ENCODE measurements at places on chromosomes 7 and 10.

DNA sequence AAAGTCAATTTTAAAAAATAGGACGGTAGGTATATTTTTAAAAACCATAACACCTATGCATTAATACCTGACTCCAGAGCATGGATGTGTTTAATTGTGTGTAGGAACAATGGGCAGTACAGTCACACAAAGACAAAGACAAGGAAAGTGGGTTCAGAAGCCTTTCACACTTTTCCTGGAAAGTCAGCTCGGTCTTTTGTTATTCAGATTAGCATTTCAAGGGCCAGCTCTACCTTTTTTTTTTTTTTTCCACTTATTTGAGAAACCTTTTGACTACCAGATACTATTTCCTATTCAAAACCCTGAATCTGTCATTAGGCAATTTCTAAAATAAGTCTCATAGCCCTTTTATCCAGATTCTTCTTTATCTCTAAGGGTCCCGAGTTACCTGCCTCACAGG, 401.9 kb downstream of the PARD3 start:
- DNase-seq, result no peak

DNA sequence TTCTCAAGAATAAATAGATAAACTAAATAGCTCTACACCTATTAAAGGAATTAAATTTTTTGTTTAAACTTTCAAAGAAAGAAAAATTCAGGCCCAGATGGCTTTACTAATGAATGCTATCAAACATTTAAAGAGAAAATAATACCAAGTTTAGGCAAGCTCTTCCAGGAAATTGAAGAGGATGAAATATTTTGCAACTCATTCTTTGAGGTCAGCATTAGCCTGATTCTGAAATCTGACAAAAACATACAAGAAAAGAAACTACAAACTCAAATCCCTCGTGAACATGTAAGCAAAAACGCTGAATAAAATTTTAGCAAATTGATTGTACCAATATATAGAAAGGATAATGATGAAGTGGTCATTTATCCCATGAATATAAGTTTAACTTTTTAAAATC, 93.4 kb downstream of the RTKN2 start:
- no peak for DNase-seq

GRCh38 chr7:155893664-155894063, 81.4 kb upstream of the SHH start:
- DNase-seq, result no peak

GRCh38 chr10:70494966-70495365, 16.4 kb downstream of the PALD1 start:
- DNase-seq, result no peak

DNA sequence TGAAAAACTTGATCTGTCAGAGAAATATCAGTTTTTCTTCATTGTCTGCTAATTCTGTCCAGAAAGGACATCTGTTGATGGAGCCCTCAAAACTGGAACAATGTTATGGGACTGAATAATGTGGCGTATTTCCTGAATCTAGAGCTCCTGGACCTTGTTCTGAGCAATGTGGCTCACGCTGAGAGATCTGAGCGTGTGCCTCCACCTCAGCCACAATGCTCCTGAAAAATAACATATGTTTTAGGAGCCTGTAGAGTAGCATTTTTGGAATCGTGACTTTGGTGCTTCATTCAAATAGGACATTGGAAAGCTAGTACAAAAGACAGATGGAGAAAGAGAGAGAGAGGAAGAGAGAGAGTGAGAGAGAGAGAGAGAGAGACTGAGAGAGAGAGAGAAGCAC, 110.3 kb downstream of the BMPER start:
- DNase-seq, result no peak

GRCh38 chr10:123427165-123427786, 238.9 kb upstream of the GPR26 start:
- DNase-seq, result no peak

DNA sequence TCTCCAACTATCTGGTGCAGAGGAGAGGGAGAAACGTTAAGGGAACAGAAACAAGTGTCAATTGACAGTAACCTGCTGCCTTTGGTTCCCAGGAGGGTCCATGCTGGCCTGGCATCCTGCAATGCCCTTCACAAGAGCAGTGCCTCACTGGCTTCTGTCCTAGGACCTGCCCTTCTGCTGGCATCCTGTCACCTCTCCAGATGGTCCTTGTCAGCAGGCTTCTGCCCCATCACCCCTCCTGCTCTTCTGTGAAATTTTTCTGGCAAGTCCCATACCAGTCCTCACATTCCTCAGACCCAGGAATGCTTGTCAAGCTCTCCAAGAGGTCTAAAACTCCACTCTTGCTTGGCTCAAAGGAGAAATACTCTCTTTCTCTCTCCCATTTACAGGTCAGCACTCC, 34.2 kb downstream of the C10orf67 start:
- no peak for DNase-seq

- no peak for DNase-seq
Measured at GRCh38 chr7:438361-438760, 81.3 kb downstream of the PDGFA start.

DNA sequence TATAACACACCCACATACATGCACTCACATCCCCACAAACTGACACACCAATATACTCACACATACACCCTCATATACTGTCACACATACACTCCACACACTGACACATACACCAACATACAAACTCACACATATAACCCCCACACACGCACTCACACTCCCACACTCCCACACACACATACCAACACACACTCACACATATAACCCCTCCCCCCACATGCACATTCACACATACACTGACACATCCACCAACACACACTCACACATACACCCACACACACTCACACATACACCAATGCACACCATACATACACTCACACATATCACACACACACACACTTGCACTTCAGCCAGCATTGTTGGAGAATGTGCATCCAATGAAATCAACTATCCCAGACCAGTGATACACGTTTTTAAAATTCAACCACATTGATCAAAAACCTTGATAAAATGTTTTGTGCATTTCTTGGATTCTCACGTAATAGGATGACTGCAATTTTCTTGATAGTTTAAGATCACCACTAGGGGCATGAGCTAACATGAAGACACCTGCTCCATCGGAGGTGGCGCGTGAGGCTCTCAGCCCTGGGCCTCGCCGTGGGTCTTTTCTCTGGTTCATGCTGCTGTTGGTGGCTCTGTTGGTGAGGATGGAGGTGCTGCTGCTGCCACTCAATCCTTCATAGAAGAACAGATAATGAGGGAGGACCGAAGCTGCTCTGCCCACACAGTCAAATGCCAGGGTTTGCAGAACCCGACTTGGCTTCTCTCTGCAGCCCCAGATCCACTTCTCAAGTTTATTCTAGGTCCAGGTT, 32.1 kb upstream of the CHST15 start:
- no peak for DNase-seq

DNA sequence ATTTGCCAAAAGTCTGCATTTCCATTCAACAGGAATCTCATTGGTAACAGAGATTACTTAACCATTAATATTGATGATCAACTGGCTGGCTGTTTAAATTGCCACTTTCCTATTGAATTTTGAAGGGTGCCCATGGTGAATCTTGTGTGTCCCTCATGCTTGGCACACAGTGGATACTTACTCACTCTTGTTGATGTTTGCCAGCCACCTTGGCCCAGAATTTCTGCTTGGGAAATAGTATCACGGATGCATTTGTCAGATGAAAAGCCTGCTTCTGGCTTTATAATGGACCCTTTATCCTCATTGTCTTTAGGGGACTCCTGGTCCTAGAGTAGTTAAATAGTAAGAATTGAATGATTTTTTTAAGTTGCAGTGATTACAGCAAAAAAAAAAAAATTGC, 52.0 kb downstream of the MMRN2 start:
- no peak for DNase-seq

GRCh38 chr10:128573986-128574385, 447.8 kb upstream of the MKI67 start:
- DNase-seq, result no peak

Data from large intestine (tissue), 12 donors.